Stromal cell of bone marrow (primary cell): ENCODE measurements at places on chromosomes 12 and 14.

DNA sequence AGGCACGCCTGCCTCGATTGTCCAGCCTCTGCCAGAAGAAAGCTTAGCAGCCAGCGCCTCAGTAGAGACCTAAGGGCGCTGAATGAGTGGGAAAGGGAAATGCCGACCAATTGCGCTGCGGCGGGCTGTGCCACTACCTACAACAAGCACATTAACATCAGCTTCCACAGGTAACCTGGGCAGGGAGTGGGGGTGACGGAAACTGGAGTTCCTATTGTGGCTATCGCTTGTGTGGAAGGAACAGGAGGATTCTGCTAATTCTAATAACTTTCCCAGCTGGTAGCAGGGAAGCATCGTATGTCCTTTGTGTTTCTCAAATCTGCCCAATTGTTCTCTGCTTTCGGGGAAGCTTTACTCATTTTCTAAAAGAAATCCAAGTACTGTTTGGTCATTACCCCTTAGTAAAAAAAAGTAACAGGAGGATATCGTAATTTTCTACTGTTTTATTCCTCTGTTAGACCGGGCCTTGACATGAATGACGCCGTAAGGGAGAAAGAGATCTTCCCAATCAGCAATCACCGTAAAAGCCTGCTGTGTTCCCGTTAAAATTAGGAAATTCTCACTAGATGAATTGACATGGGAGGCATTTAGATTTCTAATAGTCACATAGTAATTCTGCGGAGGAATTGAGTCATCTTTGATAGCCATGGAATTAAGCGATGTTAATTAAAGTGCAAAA is 449 bp downstream of the THAP2 start:
- no peak for DNase-seq

DNA sequence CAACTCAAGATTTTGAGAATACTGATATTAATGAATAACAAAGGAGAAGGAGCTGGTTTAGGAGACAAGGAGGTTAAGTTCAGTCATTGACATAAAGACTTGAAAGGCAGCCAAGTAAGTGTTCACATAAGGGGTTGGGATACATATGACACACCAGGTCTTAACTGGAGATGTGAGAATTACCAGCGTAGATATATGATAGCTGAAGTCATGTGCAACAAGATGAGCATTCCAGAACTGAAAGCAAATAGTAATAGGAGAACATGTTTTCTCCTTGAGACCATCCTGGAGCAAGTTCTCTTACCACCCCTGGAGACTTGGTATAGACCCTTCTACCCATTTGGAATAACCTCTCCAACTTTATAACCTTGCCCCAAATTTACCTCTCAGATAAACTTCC is 43.3 kb upstream of the NPFF start:
- no peak for DNase-seq

GRCh38 chr12:6958609-6959057 is 7.5 kb downstream of the PTPN6 start:
- DNase-seq = no peak

DNA sequence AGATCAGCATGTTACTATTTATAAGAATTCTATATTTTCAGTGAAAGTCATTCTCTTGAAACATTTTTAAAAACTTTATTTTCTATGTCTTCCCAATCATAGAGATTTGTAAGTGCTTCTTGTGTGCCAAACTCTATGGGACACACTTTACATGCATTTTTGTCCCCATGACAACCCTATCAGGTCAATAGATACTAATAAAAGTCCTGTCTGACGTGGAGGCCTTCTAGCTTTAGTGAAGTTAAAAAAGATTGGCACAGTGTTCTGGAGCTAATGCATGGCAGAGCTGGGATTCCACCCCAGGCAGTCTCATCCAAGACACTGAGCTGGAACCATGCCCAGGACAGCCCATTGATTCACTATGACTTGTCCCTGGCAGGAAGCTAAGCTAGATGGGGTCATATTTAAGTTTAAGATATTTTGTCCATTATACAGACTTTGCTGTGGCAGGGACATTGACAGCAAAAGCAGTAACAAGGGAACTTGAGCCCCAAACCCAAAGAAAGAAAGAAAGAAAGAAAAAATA is 28.1 kb downstream of the TTC6 start:
- DNase-seq = peak; percentile 61

DNA sequence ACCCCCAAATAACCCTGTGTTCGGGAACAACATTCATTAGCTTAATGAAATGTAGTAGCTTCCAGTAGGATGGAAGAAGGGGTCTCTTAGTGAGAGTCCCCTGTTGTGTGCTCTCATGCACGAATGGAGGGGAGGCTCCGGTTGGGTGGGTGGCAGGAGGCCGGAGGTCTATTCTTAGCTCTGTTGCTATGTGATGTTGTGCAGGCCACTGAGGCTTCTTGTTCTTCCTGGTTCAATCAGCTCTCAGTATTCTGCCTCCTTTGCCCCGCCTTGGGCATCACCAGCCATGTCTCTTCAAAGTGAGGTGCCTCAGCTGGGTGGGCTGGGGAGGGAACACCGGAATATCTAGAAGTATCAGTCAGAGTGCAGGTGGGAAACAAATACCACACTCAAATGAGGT is 50.8 kb downstream of the KCNA1 start:
- DNase-seq = no peak

GRCh38 chr14:29858299-29858698 is 69.3 kb downstream of the PRKD1 start:
- DNase-seq = no peak

- no peak for DNase-seq
Observed at GRCh38 chr14:64549016-64549415, 745 bp upstream of the PPP1R36 start.

DNA sequence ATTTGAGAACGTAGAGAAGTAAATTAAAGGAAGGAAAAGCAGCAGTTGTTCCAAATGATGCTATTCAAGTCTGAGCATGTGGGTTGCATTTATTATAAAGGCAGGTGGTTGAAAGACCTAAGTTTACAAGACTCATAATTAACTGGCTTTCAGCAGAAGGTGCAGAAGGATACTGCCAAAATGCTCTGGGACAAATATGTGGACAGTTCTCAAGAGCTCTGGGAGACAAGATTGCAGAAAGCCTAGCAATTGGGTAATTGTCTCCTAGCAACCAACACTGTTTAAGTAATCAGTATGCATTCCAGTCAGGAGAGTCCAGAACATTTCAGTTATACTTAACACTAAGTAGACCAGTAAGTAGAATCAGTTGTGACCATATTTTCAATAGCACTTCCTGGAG is 131.5 kb downstream of the GPR135 start:
- DNase-seq = peak; percentile 91
